ENCODE measurements at places on chromosomes 7 and 10.

DNA sequence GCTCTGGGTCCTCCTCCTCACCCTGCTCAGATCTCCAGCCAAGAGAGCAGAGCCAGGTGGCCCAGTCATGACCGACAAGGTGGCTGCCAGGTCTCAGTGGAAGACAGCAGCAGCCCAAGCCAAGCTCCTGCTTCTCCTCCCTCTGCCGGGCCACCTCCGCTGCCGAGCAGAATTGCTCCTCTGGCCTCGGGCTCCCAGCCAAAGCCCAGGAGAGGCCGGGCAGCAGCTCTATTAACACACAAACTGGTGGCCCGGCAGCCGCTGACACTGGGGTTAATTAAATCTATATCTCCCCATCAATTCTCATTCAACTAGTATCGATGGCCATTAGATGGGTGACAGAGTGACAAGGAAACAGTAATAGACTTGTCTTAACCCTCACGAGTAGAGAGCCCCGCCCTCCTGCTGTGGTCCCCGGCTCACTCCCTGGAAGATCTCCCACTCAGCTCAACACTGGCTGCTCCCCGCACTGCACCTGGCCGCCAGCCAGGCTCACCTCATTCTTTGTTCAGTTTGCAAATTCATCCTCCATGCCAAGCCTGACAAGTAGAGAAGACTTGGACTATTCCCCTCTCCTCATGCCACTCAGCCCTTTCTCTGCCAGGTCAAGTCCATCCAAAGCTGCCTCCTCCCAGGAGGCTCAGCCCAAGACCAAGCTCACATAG lies 74.1 kb upstream of the UNC5B start:
- no peak for DNase-seq

DNA sequence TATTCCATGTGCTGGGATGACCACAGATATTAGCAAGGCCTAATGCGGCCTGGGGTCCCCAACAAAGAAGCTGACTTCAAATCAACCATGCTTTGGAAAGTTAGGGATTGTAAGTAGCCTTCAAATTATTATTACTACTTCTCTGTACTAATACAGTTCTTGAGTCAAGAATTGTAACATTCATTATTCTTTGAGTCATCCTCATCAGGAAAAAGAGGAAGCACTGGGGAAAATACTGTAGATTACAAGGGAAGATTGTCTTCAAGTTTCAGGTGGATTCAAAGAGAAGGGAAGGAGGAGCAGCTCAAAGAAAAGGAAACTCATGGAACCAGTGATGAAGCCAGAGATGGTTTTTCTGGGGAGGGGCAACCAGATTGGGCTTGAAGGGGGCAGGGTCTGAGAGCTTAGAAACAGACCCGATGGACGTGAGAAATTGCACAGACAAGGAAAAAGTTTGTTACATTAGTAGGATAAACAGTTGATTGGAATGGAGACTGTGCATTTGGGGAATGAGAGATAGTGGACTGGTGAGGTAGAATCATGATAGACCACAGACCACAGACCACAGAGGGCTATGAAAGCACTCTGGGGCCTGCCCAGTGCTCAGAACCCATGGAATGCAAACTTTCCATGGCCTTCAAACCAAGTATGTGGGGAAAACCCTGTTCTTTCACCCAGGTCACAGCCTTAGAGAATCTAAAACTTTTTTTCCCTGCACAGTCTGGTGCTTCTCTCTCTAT lies 209.9 kb downstream of the ZNF365 start:
- no peak for DNase-seq

DNA sequence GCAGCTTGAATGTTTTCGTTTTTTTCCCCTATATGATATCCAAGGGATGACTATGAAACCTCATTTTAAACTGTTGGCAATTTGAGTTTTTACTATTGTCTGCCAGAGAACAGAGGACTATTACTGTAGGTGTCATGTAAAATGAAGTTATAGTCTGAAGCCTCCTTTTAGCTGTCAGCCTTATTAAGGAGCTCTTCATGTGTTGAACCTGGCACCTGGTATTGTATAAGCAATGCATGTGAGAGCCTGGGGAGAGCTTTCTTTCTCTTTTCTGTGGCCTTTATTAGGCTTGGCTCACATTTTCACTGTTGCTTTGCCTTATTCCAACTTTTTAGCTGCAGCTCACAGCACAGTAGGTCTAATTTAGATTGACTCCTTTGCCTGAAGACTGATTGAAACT lies 119.1 kb upstream of the FOXP2 start:
- peak; percentile 13 for DNase-seq

GRCh38 chr10:17805330-17805729 lies 3.8 kb upstream of the MRC1 start:
- DNase-seq: no peak

DNA sequence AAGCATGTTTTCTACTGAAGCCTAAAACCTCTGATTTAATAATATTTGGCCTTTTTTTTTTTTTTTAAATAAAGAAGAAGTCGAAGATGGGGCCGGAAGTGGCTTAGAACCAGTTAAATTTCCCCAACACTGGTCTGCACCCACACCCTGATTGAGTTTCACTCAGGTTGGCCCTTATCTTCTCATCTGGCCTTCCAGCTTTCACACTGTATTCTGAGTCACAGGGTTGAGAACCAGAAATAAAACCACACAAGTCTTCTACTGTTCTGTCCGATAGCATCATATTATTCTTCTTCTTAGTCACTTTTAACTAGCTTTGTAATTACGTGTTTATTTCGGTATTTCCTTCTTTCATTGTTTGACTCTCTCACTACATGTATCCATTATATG lies 9.9 kb downstream of the ZNF365 start:
- no peak for DNase-seq

DNA sequence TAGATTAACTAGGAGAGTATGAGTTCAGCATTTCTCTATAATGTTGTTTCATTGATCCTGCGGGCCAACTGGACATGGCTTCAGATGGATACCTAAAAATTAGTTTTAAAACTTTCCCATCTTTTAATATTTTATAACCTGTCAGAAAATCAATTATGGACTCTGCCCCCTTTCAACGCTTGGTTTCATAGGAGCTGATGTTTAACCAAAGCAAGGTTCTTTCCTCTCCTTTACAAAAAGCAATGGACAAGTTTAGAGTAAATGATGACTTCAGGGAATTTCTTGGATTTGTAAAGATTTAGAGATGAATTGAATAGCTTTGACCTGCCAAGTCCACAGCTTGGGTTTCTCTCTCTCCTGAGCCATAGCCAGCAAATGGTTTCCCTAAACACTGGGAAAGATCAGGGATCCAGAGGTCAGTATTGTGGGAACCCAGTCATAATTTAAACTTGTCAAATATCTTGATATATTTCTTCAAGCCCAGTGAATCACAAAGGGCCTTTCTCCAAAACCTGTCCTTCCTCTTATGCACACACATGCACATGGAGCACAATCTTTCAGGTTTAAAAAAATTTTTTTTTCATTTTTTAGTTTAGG lies 177.1 kb downstream of the EVX1 start:
- DNase-seq: no peak

DNA sequence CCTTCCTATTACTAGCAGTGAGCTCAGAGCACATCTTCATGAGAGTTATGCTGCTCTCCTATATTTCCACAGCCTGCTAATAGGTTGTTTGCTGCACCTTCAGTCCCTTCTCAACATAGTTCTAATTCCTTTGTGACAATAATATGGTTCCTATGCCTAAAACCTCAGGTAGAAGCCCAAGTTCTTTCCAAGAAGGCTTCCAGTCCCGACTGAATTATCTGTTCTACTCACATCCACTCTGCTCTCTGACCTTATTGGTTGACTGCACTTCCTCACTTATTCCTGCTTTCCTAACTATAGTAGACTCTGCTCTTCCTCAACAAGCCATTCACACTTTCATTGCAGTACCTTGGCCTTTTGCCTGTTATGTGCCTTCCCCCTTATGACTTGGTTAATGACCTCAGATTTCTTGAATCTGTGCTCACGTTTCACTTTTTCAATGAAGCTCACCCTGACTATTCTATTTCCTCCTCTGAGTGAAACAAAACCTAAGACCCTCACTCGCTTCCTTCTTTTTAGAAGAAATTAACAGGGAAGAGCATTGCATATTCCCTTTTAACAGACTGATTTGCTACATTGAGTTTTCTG lies 132.7 kb downstream of the MDFIC start:
- DNase-seq: no peak

DNA sequence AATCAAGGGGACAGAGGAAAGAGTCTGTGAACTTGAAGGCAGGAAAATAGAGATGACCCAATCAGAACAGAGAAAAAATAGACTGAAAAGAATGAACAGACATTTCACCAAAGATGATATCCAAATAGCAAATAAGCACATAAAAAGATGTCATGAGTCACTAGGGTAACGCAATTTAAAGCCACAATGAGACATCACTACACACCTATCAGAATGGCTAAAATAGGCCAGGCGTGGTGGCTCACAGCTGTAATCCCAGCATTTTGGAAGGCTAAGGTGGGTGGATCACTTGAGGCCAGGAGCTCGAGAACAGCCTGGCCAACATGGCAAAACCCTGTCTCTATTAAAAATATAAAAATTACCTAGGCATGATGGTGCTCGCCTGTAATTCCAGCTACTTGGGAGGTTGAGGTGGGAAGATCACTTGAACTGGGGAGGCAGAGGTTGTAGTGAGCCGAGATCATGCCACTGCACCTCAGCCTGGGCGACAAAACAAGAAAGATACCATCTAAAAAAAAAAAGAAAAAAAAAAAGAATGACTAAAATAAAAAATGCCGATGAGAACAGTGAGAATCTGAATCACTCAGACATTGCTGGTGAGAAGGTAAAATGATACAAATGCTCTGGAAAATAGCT lies 100.9 kb downstream of the LHPP start:
- DNase-seq: no peak

- no peak for DNase-seq
Observed at GRCh38 chr10:121865554-121865953, 62.3 kb downstream of the ATE1 start.

GRCh38 chr7:153524070-153524601 lies 528.1 kb upstream of the DPP6 start:
- no peak for DNase-seq

DNA sequence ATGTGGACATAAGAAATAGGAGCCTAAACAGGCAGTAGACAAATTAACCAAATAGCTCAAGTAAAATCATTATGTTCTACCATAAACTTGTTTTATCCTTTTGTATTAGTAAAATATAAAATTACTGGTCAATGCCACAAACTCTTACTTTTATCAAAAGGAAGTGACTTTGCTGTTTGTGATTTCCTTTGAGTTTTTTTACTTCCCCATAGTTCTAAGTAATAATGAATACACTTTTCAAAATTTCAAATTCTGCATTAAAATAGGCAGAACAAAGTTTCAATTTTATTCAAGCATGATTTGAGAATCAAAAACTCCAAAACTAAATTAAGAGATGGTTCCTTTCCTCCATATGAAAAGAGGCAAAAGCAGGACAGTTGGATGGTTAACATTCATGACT lies 139.7 kb upstream of the ABCB5 start:
- DNase-seq: no peak

DNA sequence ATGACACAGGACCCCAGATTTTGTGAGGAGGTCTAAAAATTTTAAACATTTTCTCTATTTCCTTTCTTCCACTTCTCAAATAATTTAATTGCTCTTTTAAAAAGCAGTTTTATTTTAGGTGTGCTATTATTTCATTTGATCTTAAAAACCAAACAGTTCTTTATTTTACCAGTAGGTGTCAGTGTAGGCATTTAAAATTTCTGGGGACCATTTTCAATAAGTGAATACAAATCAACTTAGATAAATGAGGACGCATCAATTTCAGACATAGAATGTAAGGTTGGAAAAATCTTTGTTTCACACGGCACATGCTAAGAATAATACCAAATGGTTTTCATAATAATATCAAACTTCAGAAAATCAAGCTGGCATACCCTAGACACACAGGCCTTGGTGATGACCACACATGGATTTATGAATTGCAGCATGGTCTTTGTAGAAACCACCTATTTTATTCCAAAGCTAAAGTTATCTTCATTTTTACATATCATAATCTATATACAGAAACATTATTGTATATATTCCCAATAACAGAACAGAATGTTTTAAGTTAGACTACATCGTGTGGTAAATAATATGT lies 127.6 kb upstream of the SLC26A5 start:
- peak; percentile 73 for DNase-seq

DNA sequence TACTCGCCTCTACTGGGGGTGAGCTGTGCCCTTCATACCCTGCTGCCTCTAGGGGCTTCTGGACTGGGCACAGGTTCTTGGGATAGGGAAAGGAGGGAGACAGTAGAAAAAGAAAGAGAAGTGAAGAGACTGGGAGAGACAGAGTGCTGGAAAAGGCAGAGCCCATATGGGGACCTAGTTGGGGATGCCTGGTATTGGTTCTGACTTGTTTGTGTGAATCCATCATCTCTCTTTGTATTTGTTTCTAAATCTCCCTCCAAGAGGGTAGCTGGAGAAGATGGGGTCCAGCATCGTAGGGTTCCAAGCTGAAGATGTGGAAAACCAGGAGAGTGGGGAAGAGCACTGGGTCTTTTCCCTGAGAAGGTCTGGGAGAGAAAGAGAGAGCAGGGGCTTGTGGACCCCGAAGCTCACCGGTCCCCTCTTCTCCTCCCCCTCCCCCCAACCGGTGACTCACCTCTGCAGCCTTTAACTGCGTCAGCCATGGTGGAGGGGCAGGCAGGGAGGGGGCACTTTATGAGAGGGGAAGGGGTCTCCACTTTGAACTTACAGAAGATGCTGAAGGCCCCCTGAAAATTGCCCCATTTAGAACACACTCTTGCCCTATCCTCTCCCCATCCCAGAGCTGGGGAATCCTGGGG lies 3.2 kb upstream of the VGF start:
- DNase-seq: no peak

GRCh38 chr7:101681170-101682007 lies 52.3 kb upstream of the MYL10 start:
- peak; percentile 59 for DNase-seq

DNA sequence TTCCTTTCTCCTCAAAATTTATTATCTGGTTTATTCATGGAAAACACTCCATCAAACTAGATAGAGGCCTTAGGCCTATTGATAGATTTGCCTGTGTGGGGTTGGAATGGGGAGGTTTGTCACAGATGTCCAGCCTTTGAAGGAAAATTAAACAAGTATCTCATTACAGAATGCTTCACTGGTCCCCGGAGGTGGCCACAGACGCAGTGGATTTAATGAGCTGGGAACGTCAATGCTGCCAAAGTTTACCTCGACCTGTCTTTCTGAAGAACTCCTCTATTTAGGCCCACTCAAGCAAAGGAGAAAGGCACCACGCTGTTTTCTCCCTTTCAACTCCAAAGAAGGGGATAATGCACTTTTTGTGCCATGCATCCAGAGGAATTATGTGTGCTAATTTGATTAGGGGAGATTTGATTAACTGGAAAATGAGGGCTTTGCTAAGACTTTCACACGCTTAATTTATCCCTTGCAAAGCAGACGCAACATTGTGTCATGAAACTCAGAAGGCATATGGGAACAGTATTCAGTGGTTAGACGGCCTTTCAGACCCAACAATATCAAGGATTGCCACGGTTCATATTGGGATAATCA lies 558.8 kb upstream of the GALNT17 start:
- no peak for DNase-seq

DNA sequence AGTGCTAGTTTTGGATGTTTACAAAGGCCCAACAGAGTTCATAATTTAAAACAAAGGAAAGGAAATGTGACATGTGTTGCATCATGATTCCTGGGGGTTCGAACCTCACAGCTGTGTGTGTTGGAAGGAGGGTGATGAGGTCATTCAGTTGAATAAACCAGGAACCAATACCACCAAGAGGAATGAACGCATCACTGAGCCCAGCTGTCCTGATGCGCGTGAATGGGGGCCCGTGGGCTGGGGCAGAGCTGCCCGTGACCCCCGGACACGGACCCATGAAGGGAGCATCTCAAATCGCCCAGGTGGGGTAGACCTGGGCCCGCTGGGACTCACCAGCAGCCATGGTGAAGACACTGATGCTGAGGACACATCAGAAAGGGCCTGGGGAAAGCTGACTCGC lies 33.0 kb downstream of the BRI3 start:
- no peak for DNase-seq

GRCh38 chr10:133475821-133476640 lies 22.3 kb downstream of the SCART1 start:
- DNase-seq: no peak
